ENCODE measurements at places on chromosomes 7 and 10.
A peak's percentile ranks its signal among the peaks of the same experiment; 100 is the strongest.

- no peak for DNase-seq
Observed at GRCh38 chr7:123193235-123193634, 6.5 kb downstream of the SLC13A1 start.

GRCh38 chr7:110224643-110225042 lies 866.3 kb upstream of the LRRN3 start:
- DNase-seq, result no peak

- peak; percentile 66 for DNase-seq
Observed at GRCh38 chr7:35003679-35004303, 33.5 kb downstream of the DPY19L1 start.

- DNase-seq, result no peak
Observed at GRCh38 chr7:66296557-66296956, 91.4 kb downstream of the TPST1 start.

DNA sequence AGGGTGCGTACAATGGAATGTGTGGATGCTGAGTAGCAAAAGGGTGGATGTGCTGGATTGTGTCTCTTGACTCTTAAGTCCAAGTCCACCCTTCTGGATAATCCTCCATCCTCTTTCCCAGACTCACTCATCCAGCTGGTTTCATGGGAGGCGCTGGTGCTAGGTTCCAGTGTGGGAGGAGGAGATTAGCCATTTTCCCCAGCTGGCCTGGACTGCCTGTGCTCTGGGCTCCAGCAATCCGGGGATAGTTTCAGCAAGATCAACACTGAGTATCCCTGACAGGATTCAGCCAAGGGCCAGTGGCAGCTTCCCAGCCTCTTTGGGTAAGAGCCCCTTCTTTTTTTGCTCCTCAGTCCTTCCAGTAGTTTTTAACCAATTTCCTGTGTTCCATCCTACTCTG lies 21.6 kb upstream of the TRIL start:
- no peak for DNase-seq

DNA sequence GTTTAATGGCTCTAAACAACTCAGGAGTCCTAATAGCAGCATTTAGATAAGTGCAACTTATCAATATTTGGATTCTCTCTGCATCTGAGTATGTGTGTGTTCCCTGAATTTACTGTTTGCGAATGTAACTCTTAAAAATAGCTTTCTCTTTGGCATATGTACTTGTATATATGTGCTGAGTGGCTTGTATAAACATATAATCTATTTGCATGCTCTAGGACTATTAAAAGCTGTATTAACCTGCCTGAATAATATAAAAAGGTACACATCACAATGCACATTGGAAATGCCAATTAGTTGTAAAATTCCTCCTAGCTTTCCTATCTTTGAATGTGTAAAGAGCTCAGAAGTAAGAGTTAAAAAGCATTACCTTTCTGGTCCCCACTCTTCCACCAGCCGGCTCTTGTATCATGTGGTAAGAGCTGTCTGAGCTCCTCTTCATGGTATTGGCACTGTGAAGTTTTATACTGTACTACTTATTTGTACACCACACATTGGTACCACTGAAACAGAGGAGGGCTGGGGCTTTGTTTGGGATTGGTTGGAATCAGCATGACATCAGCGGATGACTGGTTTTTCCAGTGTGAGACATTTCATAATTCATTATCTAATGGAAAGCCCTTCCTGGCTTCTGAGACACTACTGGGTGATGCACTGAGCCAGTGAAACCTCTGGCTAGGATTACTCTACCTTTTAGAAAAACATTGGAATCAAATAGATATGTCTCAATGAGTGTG lies at the start of gene INHBA:
INHBA (minus strand) TSS at position 456 of the 737 bp plus-strand sequence. CDS start 2,716 bp downstream, outside the sequence.
- DNase-seq, result no peak

GRCh38 chr7:27453702-27454405 lies 208.8 kb downstream of the HIBADH start:
- DNase-seq, result no peak

DNA sequence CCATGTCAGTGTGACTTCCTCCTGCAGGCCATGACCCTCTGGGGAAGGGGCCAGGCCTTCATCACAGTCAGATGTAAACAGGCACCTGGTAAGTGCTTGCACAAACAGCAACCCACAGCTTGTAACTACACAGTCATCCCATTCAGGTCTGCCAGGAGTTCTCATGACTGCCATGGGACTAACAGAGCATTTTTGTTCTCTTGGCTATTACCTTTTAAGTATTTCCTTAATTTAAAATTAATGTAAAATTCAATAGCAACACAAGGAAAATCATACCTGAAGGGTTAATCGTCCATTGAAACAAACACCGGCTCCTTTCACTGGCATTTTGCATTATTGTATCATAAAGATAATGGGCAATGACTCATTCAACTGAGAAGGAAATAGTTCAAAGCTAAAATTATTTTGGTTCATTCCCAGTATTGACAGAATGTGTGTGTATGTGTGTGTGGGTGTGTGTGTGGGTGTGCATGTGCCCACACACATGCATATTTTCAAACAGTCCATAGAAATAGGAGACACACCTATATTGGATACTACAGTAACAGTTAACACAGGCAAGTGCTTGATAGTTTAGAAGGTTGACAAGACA lies 307.9 kb downstream of the WDR11 start:
- no peak for DNase-seq

DNA sequence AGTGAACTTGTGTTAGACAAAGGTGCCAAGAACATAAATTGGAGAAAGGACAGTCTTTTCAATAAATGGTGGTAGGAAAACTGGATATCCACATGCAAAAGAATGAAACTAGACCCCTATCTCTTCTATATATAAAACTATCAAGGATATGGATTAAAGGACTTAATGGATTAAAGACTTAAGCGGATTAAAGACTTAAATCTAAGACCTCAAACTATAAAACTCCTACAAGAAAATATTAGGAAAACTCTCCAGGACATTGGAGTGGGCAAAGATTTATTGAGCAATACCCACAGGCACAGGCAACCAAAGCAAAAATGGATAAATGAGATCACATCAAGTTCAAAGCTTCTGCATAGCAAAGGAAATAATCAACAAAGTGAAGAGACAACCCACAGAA lies 242.9 kb upstream of the MEOX2 start:
- no peak for DNase-seq

DNA sequence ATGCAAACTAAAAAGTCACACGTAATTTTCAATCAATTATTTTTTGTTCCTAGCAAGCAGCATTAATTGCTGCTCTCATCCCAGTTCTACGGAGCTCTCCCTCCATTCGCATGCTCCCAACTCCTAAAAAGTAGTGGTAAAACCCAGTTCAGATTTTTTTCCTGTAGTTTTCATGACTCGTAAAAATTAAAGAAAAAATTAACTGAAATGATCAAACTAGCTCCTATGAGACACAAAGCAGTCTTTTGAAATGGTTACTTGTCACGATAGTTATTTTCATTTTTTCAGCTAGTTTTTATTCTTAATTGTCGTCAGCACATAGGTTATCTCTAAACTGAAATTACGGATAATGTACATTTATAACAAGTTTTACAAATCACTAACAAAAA lies 1.8 kb downstream of the HNRNPA2B1 start:
- DNase-seq, result no peak

GRCh38 chr10:10551596-10552301 lies 465.9 kb upstream of the CELF2 start:
- no peak for DNase-seq

GRCh38 chr7:114405427-114405826 lies 9.2 kb upstream of the FOXP2 start:
- DNase-seq, result peak; percentile 33

GRCh38 chr10:1570416-1571051 lies 166.8 kb downstream of the ADARB2 start:
- no peak for DNase-seq

GRCh38 chr7:50391386-50391785 lies 58.8 kb downstream of the FIGNL1 start:
- DNase-seq, result no peak

GRCh38 chr10:97090035-97090434 lies 95.7 kb downstream of the SLIT1 start:
- DNase-seq, result no peak

- DNase-seq, result peak; percentile 3
Observed at GRCh38 chr7:141291541-141291940, 217.7 kb downstream of the TMEM178B start.

DNA sequence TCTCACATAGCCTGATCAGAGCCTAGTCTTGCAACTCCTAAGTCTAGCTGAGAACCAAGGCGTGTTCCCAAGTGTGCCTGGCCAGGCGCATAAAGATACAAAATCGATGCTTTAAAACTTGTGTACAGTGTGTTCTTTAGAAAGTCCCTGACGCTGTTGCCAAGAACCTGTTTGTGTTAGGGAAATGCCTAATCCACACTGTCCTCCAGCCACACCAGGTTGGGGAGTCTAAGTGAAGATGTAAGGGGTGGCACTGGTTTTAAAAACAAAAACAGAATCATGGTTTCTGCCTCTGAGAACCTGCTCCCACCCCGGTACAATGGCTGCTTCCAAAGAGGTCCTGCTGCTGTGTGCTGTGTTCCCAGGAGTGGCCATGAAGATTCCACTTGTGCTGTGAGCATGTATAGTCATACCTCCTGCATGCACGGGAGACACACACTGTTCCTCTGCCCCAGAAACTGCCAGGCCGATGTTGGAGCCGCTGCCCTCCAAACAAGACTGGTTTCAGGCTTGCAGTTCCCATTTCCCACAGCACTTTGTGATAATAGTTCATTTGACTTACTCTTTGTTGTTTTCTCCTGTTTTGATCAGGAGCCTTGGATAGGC lies 88.5 kb downstream of the CCNY start:
- no peak for DNase-seq

GRCh38 chr10:22825841-22826240 lies 102.0 kb upstream of the ARMC3 start:
- no peak for DNase-seq

DNA sequence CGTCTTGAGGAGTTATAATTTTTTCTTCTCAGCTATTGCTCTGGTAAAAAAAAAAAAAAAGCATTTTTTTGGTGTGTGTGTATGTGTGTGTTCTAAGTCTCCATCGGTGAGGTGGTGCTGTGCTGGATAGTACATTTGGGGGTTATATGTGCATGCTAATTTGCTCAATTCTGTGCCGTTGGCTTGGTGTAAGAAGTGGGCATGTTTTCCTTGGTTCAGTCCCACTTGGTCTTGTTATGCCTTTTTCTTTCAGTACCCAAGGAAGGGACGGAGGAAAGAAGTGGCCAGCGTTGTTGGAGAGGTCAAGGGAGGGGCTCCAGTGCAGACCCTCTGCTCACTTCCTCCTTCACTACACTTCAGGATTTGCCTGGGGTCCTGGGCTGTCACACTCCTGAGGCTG lies 20.4 kb downstream of the LRMDA start:
- DNase-seq, result no peak

- DNase-seq, result no peak
Observed at GRCh38 chr7:130554481-130554880, 62.6 kb downstream of the MEST start.

GRCh38 chr7:4028221-4028620 lies 653.9 kb upstream of the FOXK1 start:
- no peak for DNase-seq

DNA sequence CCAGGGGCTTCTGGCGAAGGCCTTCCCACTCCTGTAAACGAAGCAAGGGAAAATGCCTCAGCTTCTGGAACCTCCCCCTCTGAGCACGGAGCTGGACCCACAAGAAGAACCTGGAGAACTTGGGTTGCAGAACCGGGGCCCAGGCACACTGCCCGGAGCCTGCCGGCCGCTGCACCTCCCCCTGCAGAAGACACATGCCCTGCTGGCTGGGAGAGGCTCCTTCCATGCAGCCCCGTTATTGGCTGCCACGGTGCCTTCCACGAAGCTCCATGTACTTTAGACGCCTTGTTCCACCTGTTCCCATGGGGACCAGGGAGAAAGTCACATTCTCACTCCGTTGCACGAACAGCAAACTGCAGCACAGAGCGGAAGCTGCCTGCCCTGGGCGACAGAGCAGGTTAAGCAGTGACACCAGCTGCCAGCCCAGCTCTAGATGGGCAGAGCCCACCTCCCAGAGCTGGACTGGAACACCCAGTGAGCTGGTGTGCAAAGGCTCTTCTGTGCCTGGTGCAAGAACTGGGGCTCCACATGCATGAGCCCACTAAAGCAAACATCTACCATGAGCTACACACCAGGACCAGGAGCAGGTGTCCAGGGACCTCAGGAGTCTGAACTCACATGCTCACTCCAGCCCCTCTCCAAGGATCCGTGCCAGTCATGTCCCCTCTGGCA lies 70.1 kb downstream of the TNS3 start:
- no peak for DNase-seq

- no peak for DNase-seq
Observed at GRCh38 chr10:88121361-88121760, 257.9 kb downstream of the PTEN start.

Measured in hematopoietic multipotent progenitor cell treated with erythropoietin and hydrocortisone succinate and interleukin-3 and kit ligand, for 6 days (in vitro differentiated cells).